ENCODE measurements at places on chromosomes 1 and 21.

DNA sequence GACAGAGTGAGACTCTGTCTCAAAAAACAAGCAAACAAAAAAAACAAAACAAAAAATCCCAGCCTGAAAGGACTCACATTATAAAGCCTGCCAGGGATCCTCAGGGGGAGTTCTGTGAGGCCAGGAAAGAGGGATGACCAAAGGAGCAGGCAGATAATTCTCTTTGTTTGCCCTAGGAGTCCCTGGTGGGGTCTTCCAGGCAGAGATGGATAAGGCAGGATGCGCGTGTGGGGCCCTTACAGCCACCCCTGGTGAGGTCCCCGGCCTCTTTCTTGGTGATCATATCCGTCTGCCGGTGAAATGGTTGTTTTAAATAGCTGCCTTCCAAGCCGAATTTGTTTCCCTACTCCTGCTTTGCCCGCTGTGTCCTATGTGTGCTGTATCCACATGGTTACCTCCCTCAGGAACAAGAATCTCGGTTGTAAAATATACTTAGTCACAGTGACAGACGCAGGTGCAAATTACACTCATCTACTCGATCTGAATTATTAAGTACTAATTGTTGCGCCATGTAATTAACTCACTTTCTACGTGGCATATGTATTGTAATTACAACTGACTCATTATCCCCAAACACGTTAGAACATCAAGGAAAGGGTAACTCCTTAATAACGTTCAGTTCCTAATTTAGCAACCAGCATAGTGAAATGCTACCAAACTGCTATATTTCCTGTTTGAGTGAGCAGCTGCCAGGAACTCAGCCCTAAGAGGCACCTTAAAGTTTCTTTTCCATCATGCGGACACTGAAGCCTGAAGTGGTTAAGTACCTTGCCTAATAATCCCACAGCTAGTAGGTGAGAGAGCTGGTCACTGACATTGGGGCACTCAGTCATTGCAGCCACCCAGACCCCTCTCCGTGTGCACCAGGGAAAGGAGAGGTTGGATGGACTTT lies 106.4 kb downstream of the ZSCAN20 start:
- DNase-seq = no peak

DNA sequence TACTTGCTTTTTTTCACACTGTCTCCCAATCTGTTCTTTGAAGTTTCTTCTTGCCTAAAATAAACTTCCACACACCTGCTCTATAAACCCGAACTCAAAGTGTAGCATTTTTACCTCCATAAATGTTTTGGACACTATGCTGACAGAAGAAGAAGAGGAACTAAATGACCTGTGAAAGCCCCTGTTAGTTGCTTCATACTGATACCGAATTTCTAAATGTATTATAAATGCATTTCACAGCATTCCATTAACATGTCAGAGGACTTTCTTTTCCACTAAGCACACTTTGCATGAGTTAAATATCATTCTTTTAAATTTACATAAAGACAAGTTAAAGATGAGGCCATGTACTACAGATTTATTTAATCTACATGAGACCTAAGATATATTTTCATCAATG lies 281.0 kb downstream of the SMYD3 start:
- no peak for DNase-seq

DNA sequence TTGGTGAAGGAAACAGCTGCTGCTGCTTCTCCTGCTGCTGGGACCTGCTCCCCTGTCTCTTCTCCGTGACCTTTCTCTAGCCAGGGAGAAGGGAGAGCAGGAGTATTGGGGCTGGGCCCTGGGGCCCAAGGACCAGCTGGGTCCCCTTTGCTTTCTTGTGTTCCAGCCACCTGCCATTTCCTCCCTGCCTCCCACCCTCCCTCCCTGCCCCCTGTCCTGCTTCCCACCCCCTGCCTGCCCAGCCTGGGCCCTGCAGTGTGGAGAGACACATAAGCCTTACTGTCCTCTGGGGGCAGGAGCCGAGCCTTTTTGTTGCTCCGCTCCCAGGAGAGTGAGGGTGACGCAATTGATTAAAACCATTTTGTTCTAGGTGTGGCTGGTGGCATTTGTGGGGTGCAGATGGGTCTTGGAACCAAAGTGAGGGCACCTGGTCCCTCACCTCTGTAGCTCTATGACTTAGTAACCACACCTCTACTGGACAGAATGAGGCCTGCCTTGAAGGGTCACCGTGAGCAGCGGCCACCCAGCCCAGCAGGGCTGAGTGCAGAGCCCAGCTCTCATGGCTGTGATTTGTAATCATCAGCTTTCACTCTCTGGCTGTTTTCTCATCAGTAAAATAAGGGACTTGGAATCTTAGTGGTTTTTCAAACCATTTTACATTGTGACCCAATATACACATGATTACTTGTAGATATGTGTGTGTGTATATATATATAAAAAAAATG lies 13.9 kb upstream of the TMEM222 start:
- no peak for DNase-seq

- DNase-seq = peak; percentile 56
Observed at GRCh38 chr1:12161662-12162458, 4.9 kb upstream of the TNFRSF1B start.

GRCh38 chr1:208235982-208236761 lies 8.0 kb downstream of the PLXNA2 start:
- DNase-seq = no peak
